ENCODE measurements at places on chromosomes 5 and 9.

DNA sequence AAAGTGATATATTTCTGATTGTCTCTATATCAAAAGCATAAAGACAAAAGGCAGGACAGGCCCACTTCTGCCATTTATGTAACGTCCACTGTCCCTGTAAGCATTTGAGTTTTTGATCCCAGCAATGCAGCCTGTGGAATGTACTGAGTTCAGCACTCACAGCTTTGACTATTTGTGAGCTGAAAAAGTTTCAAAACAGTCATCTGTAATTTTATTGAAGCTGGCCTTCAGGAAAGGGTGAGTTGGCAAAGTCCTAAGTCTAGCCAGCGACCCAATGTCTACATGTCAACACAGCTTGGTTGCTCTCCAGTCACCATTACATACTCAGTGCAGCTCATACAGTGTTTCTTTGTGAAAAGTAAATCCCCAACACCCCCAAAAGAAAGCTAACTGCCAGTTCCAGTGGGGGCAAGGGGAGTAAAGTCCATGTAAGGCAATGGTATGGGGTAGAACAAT is 9.7 kb downstream of the LIFR start:
- no peak for DNase-seq

DNA sequence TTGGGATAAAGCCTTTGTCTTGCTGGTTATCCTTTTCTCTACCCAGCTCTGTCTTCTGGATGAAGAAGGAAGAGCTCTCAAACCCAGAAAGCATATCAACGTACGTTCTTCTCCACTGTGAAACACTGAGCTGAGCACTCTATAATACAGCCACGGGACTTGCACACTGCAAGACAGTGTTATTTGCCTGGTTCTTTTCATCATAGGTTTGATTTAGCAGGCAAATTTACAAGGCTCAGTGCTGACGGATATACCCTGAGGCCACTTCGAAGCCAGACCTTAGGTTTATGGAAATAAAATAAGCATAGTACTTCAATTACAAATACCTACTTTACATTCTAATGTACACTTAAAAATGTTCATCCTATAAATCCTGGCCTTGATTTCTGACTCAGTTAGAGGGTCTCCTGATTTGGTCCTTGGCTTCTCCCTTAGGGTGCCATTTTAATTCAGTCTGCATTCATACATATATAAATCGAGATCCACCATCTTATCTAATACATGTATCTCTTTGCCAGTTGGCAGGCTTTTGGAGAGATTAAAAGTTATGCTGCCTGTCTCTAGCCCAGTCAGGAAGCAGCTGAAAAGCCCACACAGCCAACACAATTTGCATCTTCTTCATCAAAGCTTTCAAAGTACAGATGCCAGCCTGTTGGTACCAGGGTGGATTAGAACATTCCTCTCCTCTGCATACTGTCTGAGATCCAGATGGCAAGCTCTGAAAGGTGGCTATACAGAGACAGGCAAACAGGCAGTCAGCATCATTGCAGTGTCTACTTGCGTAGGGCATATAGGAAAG is 194.4 kb downstream of the DEPDC1B start:
- no peak for DNase-seq

GRCh38 chr9:31799953-31800609 is 584.4 kb upstream of the ACO1 start:
- DNase-seq: no peak

DNA sequence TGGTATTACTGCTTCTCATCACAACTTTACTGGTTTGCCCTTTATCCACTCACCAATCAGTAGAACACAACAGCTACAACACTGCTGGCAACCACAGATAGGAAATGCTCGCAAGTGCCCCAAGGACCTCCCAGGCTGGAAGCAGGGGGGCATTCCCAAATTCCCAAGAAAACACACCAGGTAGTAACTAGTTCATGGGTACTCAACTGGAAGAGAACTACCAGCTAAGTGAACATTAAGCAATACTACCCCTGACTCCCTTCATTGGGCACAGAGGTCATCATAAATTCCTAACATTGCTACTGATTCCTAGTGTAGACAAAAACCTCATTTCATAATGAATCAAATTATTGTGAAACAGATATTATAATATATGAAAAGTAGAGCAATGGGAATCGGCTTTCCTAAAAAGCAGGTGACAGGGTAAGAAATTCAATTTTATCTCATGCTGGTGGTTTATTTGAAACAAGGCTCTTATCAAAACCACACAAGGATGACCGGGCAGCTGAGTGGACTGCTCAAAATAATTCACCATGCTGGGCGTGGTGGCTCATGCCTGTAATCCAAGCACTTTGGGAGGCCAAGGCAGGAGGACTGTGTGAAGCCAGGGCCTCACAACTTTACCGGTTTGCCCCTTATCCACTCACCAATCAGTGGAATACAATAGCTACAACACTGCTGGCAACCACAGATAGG is 81.6 kb downstream of the TLE1 start:
- DNase-seq: no peak

All from AG08396 (cell line).